ENCODE measurements at places on chromosomes 3 and 15.

DNA sequence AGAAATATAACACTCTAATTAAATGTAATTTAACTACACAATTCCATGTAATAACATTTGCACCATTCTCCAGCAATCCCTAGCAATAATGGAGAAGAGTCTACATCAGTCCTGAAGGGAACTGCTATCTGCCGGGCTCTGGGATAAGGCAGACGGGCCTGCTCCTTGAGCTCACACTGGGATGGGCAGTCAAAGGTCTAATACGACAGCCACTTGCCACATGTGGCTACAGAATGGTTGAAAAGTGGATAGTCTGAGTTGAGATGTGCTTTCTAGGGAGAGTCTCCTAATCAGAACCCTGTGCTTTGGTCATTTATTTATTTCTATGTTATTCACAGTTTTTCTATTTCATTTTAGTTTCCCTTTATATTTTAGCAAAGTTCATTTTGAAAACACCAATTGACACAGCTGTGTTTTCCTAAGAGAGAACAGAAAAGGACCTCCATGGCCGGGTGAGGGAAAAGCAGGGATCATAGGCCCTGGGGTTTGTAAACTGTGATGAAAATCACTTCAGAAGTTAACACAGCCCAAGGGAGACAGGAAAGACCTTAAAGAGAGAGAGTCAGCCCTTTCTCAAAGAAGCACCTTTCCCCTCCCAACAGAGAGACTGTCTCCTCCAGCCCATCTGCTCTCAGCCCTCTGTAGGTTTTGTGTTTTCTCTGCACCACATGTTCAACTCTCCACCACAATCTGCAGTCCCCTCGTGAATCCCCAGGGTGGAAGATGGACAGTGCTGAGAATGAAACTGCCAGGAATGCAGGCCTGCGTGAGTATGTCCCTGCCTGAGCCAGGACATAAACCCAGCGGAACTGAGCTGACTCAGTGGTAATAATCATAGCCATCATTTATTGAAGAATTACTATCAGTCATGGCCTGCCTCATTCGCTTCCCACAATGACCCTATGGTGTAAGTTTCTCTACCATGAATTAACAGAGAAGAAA is 11.6 kb downstream of the FSIP1 start:
- no peak for DNase-seq

DNA sequence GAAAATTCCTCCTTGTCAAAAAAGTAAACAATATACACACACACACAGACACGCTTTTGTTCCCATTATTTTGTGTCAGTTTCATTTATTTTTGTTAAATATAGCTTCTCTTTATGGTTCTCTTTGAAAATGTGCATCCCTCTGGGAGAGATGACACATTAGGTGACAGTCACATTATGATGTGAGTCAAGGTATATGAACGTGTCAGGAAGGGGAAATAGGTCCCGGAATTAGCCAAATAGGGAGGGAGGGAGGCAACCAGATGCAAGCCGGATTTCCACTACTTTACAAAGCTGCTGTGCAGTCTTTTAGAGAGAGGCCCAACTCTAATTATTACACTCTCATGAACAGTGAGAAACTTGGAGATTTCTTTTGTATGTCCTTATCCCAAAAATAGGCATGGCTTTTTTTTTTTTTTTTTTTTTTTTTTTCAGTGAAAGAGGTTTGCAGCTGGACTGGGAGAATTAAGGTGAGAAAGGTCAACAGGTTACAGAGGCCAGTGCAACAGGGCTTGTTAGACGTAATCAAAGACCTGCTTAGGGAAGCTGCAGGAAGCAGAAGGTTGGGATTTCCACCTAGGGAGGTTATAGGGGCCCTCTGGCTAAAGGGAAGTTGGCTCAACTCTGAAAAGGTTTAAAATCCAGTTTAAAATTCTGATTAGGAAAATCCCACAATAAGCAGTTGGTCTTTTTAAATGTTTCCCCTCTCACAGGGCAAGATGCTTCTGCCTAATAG is 240.5 kb upstream of the UBE2E1 start:
- no peak for DNase-seq

DNA sequence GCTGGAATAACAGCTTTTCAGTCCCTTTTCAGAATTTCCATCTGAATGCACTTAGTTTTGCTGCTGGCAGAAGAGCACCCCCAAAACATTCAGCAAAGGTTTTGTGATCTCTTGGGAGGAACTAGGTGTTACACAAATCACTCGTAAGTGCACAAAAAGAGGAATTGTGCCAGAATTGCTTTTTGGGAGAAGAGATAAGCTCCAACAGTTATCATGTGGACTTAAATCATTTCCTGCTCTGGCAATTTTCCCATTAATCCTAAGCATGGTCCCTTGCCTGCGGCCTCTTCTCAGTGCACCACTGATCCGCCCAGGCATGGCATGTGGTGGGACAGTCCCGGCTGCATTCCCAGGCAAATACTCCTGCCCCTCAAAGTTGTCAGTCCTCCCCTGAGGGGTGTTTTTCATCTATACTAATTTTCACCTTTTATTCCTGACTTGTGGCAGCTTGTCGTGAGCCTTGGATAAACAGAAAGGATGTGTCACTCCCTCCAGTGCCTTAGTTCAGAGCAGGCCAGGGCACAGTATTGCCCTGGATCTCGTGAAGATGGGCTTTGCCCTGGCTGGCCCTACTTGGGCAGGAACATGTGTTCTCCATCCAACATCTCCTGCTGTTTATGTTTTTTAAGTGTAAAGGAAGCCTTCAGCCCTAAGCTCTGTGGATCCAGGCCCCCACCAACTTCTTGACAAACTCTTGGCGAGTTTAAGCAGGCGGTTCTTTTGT is 44.6 kb upstream of the VILL start:
- DNase-seq, result no peak

DNA sequence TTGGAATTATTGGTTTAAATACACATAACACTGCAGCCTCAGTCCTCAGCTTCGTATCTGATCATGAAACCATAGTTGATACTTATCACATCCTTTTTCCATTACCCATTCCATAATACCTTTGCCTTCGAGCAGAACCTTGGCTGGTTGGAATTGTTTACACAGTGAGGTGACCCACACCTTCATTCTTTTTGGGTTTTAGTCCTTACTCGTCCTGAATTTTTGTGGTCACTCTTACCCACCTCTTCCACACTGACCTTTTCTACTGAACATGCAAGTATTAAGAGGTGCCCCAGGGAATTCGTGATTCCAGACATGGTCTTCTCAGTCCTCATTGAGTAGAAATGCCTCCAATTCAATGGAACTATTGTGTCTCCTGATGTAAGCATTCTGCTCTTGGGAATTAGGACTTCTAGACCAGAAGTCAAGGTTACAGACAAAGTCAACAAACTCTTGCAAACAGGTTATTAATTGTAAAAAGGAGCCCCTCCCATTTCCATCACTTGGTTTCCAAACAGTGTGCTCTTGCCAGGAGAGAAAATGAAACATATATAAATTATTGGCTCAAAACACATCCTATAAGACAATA is 37.7 kb downstream of the SCN11A start:
- DNase-seq, result no peak

GRCh38 chr3:52017586-52017985 is 21.9 kb upstream of the RPL29 start:
- no peak for DNase-seq
